Right renal cortex interstitium (tissue), 3 donors: ENCODE measurements at places on chromosomes 5 and 9. TPM values are rescaled to one million over a fixed set of nuclear protein-coding genes. Genes with fewer than 3 reads are reported as not detected.

GRCh38 chr5:97072696-97073095 lies 69.7 kb downstream of the LIX1 start:
- DNase-seq = no peak

DNA sequence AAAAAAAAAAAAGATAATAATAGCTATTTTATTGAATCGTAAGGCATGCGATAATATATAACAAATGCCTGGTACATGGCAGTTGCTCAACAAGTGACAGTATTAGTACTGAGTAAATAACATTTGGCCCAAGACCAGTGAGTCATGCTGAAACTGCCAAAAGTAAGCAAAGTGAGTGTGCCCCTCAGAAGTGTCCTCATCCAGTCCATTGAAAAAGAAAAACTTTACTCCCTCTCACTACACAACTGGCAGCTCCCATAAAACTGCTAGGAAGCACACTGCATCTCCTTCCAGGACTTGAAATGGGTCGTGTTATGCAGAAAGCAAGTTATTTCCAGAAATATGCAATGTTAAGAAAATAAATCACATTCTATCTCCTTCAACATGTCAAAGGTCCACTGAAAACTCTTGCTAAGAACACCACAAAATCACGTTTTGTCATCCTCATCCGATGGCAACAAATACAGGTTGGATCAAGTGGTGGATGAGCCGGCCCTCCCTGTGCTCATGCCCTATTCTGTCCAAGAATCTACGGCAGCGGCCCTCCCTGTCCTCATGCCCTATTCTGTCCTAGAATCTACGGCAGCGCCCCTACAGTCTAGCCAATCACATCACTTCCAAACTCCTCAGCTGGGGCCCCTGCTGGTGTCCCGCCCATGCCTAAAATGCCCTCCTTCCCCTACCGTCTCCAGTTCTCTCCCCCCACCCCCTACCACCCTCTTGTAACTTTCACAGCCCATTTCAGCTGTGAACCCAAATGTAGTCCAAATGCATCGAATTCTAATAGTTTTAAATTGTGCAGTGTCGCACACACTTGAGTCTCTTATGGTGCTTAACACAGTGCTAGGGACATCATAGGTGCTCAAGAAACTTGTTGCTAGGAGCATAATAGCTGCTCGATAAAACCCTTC lies 12.5 kb downstream of the PTCH1 start:
- no peak for DNase-seq

DNA sequence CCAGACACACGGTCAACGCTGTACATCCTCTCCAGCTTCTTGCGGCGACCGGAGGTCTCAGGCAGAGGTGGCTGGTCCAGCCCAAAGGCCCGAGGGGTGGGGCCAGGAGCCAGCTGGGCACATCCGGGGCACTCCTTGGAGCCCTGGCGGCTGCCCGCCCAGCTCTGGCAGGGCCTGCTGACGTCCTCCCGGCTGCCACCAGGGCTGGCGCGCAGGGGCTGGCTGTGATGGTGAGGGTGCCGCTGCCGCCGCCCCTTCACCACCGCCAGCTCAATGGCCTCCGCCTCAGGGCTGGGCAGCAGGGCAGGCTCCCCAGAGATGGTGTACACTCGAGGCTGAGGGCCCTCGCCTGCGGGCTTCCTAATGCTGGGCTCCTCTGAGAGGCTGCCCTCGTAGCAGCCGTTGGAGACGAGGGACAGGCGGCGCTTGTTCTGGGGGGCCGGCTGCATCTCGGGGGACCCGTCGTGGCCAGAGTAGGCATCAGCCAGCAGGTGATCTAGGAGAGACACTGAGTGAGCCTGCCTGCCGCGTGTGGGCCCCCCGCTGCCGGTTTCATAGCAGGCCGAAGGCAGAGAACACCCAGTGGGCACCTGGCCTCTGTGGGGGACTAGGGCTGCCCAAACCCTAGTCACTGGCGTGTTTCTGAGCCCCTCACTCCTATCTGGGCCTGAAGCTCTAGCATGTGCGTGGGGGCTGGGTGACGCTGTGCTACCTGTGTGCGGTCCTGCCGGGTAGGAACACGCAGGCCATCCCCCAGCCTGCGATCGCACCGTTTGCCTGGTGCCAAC lies 1.5 kb downstream of the NSMF start:
- DNase-seq = no peak

SMIM27 gene
- 14.4 TPM for polyA plus RNA-seq

RASGRF2 gene
- 2.3 TPM for polyA plus RNA-seq
